Stomach (tissue), 19 donors: ENCODE measurements at places on chromosomes 3 and 15.
A peak's percentile ranks its signal among the peaks of the same experiment; 100 is the strongest.

- no peaks in the 10 kb centered on the region for H3K36me3 ChIP-seq
- H3K27ac ChIP-seq, result peak overlapping the region; percentile 83
- no peak overlapping the region for H3K4me3 ChIP-seq
- H3K4me1 ChIP-seq, result peaks cover 19% of the 10 kb centered on the region
- H3K27me3 ChIP-seq, result no peaks in the 10 kb centered on the region
These were observed 35.2 kb downstream of the SENP8 start for GRCh38 chr15:72153269-72154000.

- no peak overlapping the region for H3K27ac ChIP-seq
- peaks cover 5% of the 10 kb centered on the region for H3K4me1 ChIP-seq
- no peak overlapping the region for H3K4me3 ChIP-seq
- DNase-seq, result no peak
- no peaks in the 10 kb centered on the region for H3K27me3 ChIP-seq
These were observed 239.6 kb upstream of the NR2E3 start for GRCh38 chr15:71570736-71571135.

DNA sequence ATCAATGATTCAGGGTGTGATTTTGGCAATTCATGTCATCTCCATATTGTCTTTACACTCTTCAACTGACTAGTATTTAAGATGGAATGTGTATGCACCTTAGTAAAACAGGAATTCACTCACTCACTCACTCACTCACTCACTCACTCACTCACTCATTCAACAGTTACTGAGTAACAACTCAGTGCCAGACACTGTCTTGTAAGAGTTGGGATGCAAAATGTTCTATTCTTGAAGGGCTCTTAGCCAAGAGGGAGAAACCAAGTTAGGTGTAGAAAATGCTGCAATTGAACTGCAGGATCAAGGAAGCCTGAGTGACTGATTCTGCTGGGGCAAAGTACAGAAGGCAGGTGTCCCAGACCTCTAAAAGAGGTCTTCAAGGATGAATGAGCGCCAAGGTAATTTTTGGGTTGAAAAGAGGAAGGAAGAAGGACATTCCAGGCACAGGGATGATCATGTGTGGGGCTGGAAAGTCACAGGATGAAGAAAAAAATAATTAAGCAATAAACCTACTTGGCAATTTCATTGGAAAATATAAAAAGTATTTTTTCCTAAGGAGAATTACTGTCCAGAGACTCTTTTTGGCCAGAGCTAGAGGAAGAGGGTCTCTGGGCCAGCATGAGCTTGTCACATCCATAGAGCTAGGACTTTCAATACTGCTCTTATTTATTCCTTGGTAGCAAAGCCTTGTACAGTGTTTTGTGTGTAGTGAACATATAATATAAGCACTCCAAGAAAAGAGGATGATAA lies 58.9 kb upstream of the ETV5 start:
- H3K36me3 ChIP-seq, result no peaks in the 10 kb centered on the region
- no peaks in the 10 kb centered on the region for H3K27me3 ChIP-seq
- no peaks in the 10 kb centered on the region for H3K4me1 ChIP-seq
- H3K27ac ChIP-seq, result no peak overlapping the region
- DNase-seq, result no peak

- no peaks in the 10 kb centered on the region for H3K36me3 ChIP-seq
- H3K27me3 ChIP-seq, result no peaks in the 10 kb centered on the region
- DNase-seq, result no peak
- no peaks in the 10 kb centered on the region for H3K4me1 ChIP-seq
- no peak overlapping the region for H3K27ac ChIP-seq
These were observed 72.4 kb upstream of the FOXB1 start for GRCh38 chr15:59931646-59932261.

GRCh38 chr3:8491271-8492144 lies 10.1 kb upstream of the LMCD1 start:
- no peak overlapping the region for H3K4me3 ChIP-seq
- H3K36me3 ChIP-seq, result no peaks in the 10 kb centered on the region
- DNase-seq, result no peak
- H3K4me1 ChIP-seq, result no peaks in the 10 kb centered on the region

DNA sequence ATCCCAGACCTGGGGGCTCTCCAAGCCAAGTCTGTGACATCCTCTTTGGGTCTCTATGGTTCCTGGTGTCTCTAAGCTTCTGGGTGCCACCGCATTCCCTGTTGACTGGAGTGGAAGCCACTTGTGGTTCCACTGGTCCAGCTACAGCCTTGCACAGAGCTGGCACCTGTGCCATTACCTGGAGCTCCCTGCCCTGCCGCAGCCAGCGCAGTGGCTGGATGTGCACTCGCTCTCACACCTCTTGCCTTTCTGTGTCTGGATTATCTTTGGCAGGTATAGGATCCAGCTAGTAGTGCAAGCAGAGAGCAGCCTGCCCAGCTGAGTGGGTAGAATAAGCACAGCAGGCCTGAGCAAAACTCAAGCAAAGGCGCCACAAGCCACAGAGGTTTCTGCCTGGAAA lies 1635.5 kb downstream of the OTOL1 start:
- no peaks in the 10 kb centered on the region for H3K27me3 ChIP-seq
- no peak overlapping the region for H3K27ac ChIP-seq
- H3K4me3 ChIP-seq, result no peak overlapping the region
- no peak for DNase-seq
- no peaks in the 10 kb centered on the region for H3K4me1 ChIP-seq
- H3K36me3 ChIP-seq, result no peaks in the 10 kb centered on the region

DNA sequence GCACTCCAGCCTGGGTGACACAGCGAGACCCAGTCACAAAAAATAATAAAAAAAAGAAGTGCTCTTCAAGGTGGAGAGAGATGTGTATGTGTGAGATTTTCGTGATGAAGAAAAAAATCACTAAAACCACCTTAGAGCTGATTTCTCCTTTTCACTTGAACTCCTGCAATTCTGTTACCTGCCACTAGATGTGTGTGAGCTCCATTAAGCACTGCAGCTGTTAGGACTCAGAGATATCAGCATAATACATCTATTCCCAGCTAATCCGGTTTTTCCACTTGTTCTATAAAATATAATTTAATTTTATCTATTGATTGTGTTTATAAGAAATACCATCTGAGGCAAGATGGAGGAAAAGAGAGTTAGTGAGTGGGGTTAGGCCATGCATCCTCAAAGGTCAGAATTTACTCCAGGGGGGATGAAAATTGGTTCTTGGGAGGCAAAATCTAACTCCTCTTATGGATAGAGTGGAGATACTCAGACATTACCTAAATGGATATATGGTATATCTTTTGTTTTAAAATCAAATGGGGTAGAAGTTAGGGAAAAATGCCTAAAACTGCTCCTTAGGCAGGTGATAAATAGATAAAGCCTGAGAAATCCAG lies 152.7 kb downstream of the IL20RB start:
- H3K27me3 ChIP-seq, result no peaks in the 10 kb centered on the region
- no peaks in the 10 kb centered on the region for H3K4me1 ChIP-seq
- peak; percentile 66 for DNase-seq
- no peaks in the 10 kb centered on the region for H3K36me3 ChIP-seq
- no peak overlapping the region for H3K27ac ChIP-seq

GRCh38 chr3:192889679-192890078 lies 28.0 kb downstream of the MB21D2 start:
- H3K4me1 ChIP-seq, result peaks cover 9% of the 10 kb centered on the region
- H3K36me3 ChIP-seq, result no peaks in the 10 kb centered on the region
- no peak for DNase-seq

DNA sequence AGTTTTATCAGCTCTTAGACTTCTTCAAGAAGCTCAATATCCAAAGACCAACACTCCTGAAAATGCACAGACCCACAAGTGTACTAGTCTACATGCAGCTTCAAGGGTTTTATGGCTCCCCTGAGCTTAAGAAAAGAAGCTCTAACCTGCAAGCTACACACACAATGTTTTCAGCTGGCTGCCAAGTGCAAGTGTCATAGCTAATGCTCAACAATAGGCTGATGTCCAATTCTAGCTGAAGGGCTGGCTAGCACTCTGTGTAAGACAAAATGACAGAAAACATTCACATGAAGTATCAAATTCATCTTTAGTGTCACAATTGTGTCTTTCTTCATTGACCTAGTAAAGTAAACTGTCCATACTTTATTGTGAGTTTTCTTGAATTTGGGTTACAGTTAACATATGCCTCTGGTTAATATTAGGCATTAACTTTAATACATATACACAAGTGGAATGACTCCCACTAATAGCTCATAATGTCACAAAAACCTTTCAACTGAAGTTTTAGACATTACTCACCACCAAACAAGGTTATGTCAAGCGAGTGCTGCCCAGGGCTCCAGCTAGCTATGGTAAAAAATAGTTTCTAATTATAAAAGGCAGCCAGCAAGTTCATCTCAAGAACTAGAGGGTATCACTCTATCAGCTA lies 15.1 kb downstream of the ABI3BP start:
- H3K4me1 ChIP-seq, result peaks cover 42% of the 10 kb centered on the region
- H3K36me3 ChIP-seq, result no peaks in the 10 kb centered on the region
- no peak for DNase-seq
- no peaks in the 10 kb centered on the region for H3K27me3 ChIP-seq
